ENCODE measurements at places on chromosomes 1 and 21.
A peak's percentile ranks its signal among the peaks of the same experiment; 100 is the strongest.

GRCh38 chr1:172496678-172497077 lies 36.3 kb upstream of the SUCO start:
- DNase-seq, result no peak

- peak; percentile 79 for DNase-seq
These were observed 28.9 kb downstream of the OBSCN start for GRCh38 chr1:228236744-228237143.

- no peak for DNase-seq
These were observed 187.9 kb downstream of the VAV3 start for GRCh38 chr1:107776900-107777663.

DNA sequence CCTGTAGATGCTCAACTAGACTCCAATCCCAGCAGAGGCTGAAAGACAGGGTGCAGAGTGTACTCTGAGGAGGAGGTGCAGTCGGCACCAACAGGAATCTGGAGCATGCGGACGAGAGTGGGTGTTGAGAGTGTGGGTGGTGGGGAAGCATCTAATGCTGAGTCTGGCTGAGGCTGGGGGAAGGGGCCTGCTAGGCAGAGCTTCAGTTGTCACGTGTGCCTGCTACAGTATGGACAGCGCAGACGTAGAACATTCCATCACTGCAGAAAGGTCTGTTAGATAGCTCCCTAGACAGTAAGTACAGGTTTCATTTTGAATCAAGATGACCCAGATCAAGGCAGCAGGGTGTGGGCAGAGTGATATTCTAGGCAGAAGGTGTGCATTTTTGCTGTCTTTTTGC lies 23.1 kb downstream of the SNAP47 start:
- DNase-seq, result no peak

GRCh38 chr1:225349826-225350225 lies 78.0 kb downstream of the LBR start:
- DNase-seq, result no peak

- no peak for DNase-seq
These were observed 35.1 kb downstream of the NUAK2 start for GRCh38 chr1:205286335-205286950.

DNA sequence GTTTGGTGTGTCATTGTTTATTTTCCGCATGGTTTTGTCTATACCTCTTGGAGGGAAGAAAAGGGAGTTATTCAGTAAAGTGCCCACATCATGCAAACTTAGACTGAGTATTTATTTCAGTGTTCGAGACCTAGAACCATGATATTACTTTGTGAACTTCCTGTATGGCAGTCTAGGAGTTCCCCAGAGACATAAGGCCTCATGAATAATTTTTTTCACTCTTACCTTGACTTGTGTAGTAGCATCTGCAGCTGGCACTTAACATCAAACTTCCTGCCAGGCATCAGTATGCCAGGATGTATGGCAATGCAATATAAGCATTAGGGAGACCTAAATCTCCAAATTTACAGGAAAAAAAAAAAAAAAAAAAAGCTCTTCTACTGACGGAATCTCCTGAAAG lies 287.7 kb downstream of the NEGR1 start:
- no peak for DNase-seq

GRCh38 chr1:161382214-161383019 lies 14.7 kb upstream of the CFAP126 start:
- peak; percentile 70 for DNase-seq

GRCh38 chr1:206685769-206686477 lies 1.2 kb downstream of the MAPKAPK2 start:
- no peak for DNase-seq

- DNase-seq, result no peak
These were observed 1.1 kb downstream of the TOR1AIP1 start for GRCh38 chr1:179883040-179883744.

DNA sequence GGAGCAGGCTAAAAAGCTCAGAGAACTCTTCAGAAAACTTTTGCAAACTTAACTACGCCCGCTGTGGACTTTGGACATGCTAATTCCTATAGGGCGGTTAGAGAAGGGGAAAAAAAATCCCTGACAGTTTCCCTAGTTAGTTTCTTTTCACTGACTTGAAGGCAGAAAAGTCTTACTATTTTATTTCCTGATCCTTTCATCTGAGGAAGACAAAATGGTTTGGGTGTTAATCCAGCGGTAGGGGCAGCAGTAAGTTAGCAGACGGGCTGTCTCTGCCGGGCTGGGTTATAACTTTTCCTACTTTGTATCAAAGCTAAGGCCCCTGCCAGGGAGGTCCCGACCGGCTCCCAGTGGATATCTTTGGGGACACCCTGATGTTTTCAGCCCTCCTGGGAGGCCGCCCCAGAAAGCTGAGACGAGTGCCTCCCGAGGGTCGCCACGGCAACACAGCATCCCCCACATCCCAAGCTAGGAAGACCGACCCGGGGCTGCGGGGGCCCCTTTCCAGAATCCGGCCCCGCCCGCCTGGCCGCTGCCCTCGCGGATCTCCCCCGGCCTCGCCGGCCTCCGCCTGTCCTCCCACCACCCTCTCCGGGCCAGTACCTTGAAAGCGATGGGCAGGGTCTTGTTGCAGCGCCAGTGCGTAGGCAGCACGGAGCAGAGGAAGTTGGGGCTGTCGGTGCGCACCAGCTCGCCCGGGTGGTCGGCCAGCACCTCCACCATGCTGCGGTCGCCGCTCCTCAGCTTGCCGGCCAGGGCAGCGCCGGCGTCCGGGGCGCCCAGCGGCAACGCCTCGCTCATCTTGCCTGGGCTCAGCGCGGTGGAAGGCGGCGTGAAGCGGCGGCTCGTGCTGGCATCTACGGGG lies 162.6 kb downstream of the RUNX1 start:
- DNase-seq, result no peak

GRCh38 chr1:154698320-154699096 lies 90.5 kb upstream of the ADAR start:
- DNase-seq, result no peak
